ENCODE measurements at places on chromosomes 2 and 18.

- peak; percentile 45 for DNase-seq
These were observed 32.4 kb upstream of the ATL2 start for GRCh38 chr2:38409156-38410102.

- DNase-seq = no peak
These were observed 60.3 kb upstream of the LYPD6B start for GRCh38 chr2:148978026-148978685.

- no peak for DNase-seq
These were observed 47.8 kb downstream of the FARSB start for GRCh38 chr2:222608081-222608480.

DNA sequence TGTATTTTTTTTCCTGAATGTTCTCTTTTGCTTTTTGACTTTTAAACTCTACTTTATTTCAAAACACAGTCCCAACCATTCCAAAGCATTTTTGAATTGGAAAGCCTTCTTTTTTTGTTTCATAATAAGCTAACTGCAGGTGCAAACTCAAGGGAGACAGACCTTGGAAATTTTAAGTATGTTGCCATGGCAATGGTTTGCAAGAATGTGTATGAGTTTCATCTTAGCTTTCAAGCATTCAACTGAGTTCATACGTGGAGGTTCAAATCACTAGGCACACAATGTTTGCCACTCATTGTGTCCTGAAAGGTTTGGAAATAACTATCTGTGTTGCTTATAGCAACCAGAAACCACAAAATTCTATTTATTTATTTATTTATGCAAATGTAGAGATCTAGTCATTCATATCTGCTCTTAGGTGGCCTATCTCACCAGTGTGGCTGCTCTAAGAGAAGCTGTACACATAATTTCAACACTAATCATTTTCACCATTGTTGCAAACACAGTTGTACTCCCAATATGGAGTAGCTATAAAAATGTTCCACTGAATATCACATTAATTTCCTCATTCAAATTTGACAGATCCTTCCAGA, 805.7 kb upstream of the FSHR start:
- DNase-seq = no peak

DNA sequence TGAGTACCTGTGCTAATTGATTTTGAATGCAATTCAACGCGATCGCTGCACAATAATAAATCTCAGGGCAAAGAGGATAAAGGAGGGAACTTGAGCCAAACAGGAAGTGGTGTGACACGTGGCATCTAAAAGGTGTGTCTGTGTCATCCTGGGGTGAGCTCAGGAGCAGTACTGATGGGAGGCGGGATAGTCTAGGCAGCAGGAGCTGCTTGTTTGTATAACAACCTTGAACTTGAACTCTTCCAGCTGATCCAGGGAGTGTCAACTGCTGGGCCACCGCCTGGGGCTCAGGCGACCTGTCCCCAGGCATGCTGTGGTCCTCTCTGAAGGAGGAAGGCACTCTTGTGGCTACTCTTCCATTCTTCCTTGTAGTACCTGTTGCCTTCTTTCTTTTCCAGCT, 61.2 kb downstream of the BOD1L2 start:
- no peak for DNase-seq

- DNase-seq = no peak
These were observed 80.0 kb upstream of the PXDN start for GRCh38 chr2:1824202-1824905.

GRCh38 chr2:237199577-237199976, 113.9 kb downstream of the COPS8 start:
- DNase-seq = no peak

DNA sequence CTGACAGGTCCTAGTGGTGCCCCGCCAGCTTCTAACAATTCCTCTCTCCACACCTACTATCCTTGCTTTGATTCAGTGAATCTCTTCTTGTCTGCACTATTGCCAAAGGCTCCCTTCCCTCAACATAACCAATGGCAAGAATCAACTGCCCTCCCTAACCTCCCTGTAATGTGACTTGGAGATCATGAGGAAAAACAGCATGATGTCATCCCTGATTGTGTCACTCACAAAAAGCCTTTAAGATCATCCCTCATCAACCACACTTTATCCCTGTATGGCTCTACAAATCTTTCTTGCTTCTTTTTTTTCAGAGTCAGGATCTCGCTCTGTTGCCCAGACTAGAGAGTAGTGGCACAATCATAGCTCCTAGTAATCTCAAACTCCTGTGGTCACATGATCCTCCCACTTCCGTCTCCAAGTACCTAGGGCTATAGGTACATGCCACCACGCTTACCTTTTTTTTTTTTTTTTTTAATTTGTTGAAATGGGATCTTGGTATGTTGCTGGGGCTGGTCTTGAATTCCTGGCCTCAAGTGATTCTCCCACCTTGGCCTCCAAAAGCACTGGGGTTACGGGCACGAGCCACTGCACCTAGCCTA, 19.7 kb downstream of the SAP130 start:
- DNase-seq = no peak

DNA sequence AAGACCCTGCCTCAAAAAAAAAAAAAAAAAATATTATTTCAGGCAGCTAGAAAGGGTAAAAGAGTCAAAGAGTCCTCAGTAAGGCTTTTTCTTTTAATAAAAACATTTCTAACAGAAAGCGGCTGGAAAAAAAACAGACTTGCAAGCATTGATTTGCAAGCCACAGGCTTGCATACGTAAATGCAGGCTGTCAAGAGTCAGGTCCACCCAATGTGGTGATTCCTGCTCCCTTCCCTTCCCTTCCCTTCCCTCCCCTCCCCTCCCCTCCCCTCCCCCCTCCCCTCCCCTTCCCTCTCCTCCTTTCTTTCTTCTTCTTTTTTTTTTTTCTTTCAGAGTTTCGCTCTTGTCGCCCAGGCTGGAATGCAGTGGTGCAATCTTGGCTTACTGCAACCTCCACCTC, 74.4 kb upstream of the GULP1 start:
- DNase-seq = no peak

DNA sequence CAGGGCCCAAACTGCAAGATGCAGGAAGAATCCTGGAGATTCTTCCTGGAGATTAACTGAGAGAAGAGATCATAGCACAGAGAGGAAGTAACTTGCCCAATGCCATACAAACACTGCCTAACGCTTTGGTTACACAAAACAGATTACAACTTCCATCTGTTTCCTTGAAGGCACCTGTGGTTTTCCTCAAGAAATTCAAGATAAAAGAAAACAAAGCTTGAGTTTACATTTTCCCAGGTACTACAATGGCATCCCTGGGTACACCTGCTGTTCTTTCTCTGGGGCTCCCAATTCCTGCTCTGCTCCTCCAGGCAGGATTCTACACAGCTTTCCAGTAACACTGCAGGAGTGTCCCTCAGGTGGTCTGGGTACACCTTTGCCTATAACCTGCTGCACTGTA, 781.9 kb upstream of the ID2 start:
- DNase-seq = no peak

GRCh38 chr2:68925295-68925896, 27.3 kb downstream of the GKN2 start:
- peak; percentile 10 for DNase-seq

DNA sequence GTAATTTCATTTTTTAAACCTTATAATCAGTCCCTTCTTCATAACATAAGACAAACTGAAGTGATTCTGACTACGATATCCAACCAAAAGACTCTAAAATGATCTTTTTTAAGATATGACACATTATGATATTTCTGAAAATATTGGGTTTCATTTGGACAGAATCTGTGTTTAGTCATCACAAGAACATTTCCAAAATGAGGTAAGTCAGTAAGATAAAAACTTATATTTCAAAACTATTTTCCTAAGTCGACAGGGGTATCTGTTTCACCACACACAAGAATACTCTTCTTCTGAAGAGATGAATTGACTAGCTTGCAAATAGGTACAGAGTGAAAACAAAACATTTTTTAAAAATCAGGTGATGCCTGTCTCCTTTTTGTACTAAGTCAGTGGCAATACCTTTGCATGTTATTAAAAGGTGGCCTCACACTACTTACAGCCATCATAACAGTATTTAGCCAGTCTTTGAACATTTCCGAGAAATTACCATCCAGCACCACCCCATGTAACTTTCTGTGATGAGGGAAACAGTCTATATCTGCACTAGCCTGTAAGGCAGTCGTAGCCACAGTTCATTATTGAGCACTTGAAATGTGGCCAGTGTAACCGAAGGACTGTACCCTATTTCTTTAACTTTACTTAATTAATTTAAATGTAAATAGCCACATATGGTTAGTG, 13.5 kb downstream of the STK39 start:
- no peak for DNase-seq

DNA sequence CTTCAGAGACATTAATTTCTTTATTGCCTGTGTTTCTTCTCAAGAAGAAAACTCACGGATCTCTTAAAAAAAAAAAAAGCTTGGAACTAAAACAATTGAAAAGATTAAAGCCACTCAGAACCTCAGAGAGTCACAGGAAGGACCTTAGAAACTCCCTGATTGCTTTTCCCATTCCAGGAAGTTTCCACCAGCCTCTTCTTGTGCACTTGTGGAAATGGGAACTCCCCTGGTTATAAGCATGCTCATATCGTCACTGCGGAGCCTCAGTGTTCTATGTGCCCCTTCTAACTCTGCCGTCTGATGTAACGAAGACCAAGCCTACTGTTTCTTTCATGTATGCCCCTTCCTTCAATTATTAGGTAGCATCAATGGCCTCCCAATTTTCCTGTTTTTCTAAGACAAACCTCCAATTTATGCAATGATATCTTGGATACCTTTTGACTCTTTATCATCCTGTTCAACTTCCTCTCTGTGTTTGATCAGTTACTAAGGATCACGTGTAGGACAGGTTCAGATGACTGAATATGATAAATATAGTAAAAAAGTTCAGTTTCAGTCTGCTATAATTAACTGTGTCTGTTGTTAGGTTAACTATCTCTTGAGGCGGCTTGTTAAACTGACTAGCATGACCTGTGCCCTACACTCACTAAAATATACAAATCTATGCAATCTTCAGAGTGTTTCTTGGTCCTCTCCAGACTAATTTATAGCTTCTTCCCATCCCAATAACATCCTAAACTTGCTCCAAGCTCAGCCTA, 593.7 kb upstream of the CHAC2 start:
- no peak for DNase-seq

- no peak for DNase-seq
These were observed 120.0 kb upstream of the PPP1CB start for GRCh38 chr2:28631514-28632206.

- DNase-seq = no peak
These were observed 30.4 kb downstream of the TOGARAM2 start for GRCh38 chr2:29011418-29012060.

- no peak for DNase-seq
These were observed 117.4 kb downstream of the CELF4 start for GRCh38 chr18:37447962-37448888.

- no peak for DNase-seq
These were observed 322.2 kb downstream of the RDH14 start for GRCh38 chr2:18238209-18238608.

DNA sequence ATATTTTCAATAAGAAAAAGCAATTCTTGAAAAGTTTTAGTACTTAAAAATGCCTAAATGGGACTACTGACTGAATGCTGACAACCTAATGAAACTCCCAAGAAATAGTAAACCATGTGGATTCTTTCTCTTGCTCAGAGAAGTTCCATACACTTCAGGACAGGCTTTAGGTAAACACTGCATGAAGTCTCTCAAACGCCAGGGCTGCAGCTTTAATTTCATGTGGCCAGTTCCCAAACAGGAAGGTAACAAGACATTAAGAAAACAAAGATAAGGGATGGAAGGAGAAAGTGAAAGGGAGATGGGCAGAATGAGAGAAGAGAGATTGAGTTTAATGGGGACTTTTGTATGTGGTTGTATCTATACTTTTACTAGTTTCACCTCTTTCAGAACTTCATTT, 734.7 kb upstream of the PKDCC start:
- DNase-seq = no peak

GRCh38 chr2:225025917-225026571, 16.2 kb downstream of the DOCK10 start:
- DNase-seq = no peak

GRCh38 chr2:208103616-208104015, 20.7 kb downstream of the CRYGD start:
- DNase-seq = no peak

- DNase-seq = no peak
These were observed 235.9 kb upstream of the BOD1L2 start for GRCh38 chr18:56910967-56911366.

DNA sequence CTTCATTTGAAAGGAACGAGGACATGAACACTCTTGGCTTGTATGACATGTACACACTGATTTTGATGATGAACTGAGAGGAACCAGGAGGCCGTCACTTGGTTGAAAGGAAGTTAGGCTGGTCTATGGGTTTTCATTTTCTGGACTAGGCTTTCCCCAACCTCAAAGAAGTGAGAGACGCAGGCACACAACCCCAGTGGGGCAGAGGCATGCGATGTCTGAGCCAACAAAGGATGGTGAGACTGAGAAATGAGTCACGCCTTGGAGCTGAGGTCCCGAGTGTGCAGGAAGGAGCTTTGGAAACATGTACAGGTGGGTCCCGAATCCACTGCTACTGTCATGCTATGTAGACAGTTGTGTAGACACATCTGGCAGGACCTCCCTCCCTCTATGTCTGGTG, 24.1 kb downstream of the SIGLEC15 start:
- no peak for DNase-seq

Measured in anterior cingulate cortex (tissue), 58 donors.